ENCODE measurements at places on chromosomes 1 and 21.
A peak's percentile ranks its signal among the peaks of the same experiment; 100 is the strongest.

GRCh38 chr21:34887105-34887442 lies 162.0 kb downstream of the RUNX1 start:
- DNase-seq: no peak

GRCh38 chr21:46474382-46474781 lies 15.7 kb downstream of the DIP2A start:
- no peak for DNase-seq

- no peak for DNase-seq
Observed at GRCh38 chr21:18006691-18007090, 187.5 kb upstream of the C21orf91 start.

DNA sequence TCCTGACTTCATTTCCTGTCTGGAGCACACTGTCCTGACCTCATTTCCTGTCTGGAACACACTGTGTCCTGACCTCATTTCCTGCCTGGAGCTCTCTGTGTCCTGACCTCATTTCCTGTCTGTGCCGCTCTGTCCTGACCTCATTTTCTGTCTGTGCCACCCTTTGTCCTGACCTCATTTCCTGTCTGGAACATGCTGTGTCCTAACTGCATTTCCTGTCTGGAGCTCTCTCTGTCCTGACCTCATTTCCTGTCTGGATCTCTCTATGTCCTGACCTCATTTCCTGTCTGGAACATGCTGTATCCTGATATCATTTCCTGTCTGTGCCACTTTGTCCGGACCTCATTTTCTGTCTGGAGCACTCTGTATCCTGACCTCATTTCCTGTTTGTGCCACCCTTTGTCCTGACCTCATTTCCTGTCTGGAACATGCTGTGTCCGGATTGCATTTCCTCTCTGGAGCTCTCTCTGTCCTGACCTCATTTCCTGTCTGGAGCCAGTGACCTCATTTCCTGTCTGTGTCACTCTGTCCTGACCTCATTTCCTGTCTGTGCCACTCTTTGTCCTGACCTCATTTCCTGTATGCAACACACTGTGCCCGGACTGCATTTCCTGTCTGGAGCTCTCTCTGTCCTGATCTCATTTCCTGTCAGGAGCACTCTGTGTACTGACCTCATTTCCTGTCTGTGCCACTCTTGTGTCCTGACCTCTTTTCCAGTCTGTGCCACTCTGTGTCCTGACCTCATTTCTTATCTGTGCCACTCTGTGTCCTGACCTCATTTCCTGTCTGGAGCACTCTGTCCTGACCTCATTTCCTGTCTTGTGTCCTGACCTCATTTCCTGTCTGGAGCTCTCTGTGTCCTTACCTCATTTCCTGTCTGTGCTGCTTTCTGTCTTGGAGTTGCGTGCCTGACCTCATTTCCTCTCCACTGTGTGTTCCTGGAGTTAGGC lies 27.6 kb downstream of the SKI start:
- DNase-seq: peak; percentile 56

DNA sequence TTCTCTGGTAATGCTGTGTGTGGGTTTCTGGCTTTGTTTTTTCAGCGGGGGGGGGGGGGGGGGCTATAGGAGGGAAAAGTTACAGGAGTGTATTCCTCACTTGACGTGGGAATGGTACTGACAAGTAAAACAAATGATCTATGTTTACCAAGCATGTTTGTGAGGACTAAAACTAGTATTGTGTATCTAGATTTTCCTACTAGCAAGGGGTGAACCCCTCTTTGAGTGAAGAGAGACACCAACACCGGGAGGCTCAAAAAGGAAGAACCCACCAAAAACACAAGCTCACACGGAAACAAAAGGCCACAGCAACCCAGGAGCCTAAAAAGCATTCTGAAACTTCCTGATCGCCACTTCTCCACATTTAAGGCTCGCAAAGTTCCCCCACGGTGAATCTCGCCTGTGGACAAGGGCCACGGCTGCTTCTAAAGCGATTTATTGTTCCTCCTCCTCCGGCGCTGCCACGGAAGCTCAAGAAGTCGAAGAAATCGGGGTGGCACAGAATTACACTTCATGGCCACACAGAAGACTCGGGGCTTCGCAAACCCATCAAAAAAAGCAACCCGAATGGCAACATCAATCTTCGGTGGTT lies 703 bp downstream of the PUM1 start:
- DNase-seq: no peak

- peak; percentile 37 for DNase-seq
Observed at GRCh38 chr1:224433701-224434672, 610 bp downstream of the WDR26 start.

GRCh38 chr1:14791654-14792053 lies 193.2 kb downstream of the KAZN start:
- no peak for DNase-seq

GRCh38 chr1:202915146-202915545 lies 11.9 kb downstream of the KLHL12 start:
- DNase-seq: no peak

DNA sequence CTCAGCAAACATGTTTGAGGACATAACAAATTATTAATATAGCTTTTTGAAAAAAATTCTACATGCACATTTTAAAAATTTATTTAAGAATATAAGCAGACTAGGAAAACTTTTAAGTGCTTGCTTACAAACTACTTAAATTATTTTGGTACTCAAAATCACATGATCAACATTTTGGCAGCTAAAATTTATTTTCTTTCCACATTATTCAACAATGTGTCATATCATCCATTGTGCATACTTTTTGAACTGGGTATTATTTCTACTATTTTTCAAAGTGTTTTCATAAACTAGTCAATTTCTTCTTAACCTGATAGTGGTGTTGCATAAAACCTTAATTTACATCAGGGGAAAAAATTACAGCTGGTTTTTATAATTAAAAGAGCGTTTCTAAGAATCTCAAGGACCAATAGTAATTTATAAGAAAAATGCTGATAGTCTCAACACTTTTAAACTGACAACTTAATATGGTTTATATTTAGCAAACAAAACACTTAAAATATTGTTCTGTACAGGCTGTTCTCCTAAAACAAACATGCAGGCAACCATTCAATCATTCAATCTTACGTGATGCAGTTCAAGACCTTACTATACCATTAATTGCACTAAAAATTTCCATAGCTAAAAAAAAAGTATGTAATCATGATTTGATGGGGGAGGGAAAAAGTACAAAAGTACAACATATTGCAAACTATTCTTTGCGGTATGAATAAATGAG lies 105.0 kb downstream of the GPATCH2 start:
- no peak for DNase-seq

DNA sequence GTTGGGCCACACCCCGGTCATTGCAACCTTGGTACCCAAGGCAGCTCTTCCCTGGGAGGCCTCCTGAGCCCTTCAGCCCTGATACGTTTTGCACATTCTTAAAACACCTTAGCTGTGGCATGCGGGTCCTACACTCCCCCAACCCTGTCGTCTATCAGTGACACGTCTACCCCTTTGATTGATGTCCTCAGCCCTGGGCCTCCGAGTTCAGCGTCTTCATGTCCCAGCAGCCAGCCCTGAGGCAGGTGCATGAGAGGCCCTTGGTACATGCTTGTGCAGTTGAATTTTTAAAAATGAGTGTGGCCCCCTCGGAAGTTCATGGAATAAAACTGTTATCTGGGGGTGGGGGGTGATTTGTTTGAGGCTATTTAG lies 38.9 kb upstream of the ADARB1 start:
- no peak for DNase-seq

DNA sequence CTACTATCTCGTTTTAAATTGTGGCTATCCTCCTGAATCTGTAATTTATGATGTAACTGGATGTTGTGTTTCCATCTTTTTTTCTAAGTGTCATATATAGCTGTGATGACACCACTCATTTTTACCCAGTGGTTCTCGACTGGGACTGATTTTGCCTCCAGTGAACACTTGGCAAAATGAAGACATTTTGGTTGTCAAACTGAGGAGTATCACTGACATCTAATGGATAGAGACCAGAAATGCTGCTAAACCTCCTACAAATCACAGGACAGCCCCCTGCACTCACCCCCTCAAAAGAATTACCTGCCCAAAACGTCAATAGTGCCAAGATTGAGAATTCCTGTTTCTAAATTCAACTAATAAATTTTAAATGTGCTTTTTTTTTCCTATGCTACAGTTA lies 1.9 kb downstream of the TRMT13 start:
- no peak for DNase-seq

- no peak for DNase-seq
Observed at GRCh38 chr21:45372732-45373355, 32.1 kb upstream of the COL18A1 start.

GRCh38 chr1:6245869-6246496 lies 2.0 kb downstream of the HES3 start:
- no peak for DNase-seq

DNA sequence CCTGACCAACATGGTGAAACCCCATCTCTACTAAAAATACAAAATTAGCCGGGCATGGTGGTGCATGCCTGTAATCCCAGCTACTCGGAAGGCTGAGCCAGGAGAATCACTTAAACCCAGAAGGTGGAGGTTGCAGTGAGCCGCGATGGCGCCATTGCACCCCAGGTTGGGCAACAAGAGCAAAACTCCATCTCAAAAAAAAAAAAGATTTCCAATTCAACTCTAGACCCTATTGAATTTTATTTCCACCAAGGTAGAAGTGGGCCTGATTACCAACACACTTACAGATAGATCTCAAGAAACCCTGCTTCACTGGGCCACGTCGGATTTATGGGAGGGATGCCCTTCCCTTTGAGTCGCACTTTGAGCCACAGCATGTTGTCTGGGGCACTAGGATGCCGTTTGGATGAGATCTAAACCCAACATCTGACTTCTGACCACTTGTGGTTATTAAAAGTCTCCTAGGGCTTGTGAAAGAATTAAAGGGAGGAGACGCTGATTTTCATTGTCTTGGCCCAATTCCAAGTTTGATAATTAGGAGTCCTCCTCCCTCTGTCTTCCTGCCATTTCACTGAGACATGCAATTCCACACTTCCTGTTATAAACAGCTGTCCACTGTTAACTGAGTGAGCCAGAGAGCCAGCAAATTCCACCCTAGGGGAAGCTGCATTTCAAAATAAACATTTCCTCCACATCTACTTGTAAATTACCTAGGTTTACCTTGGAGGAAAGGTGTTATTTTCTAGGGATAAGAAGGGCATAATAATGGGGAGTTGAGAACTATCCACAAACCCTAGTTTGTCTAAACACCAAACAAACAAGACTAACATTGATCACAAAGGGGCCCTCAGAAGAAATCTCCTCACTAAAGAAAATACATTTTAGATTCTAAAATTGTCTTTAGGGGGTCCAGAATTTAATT lies 5.2 kb upstream of the RERE start:
- DNase-seq: no peak

- DNase-seq: no peak
Observed at GRCh38 chr21:43985690-43986251, 26.3 kb upstream of the TRAPPC10 start.

GRCh38 chr1:202029171-202029665 lies 18.8 kb downstream of the ELF3 start:
- DNase-seq: no peak

GRCh38 chr21:39654951-39655350 lies 42.2 kb downstream of the B3GALT5 start:
- no peak for DNase-seq

DNA sequence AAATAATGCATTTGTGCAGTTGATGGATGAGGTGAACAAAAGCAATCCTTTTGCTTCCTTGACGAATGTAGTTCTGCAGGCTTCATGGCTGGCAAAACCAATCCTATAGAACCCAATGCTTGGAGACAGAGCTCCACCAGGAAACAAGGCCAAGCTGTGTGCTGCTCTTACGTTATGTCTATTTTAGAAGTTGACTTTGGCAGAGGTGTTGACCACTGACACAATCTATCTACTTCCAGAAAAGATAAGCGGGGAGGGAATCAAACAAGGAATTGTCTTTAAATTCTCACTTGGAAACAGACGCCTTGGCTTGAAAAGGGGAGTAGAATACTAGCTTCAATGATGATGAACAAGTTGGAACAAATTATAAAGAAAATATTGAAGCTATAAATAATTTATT lies 211.2 kb downstream of the SETD4 start:
- DNase-seq: no peak

GRCh38 chr1:166165661-166166328 lies 1.0 kb downstream of the FAM78B start:
- no peak for DNase-seq

GRCh38 chr21:35819134-35819533 lies 241.2 kb downstream of the SETD4 start:
- no peak for DNase-seq

DNA sequence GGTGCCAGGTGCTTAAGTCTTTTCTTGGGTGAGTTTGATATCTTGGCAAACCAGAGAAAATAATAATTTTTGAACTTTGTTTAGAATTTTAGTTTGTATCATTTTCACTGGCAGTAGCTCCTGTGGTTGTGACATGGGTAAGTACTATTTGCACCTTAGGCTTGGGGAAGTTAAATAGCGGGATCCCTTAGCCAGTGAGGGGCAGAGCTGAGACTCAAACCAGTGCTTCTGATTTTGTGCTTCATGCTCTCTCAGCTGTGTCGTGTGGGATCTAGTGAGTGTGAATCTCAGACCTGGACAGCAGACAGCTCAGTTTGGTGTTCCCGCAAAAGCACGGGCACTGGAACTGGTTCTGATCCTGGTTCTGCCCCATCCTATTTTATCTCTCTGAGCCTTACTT lies 9.6 kb downstream of the PRCC start:
- DNase-seq: no peak

- DNase-seq: no peak
Observed at GRCh38 chr1:241950390-241950789, 7.2 kb upstream of the BECN2 start.

- no peak for DNase-seq
Observed at GRCh38 chr1:93818570-93818959, 60.4 kb downstream of the DNTTIP2 start.

DNA sequence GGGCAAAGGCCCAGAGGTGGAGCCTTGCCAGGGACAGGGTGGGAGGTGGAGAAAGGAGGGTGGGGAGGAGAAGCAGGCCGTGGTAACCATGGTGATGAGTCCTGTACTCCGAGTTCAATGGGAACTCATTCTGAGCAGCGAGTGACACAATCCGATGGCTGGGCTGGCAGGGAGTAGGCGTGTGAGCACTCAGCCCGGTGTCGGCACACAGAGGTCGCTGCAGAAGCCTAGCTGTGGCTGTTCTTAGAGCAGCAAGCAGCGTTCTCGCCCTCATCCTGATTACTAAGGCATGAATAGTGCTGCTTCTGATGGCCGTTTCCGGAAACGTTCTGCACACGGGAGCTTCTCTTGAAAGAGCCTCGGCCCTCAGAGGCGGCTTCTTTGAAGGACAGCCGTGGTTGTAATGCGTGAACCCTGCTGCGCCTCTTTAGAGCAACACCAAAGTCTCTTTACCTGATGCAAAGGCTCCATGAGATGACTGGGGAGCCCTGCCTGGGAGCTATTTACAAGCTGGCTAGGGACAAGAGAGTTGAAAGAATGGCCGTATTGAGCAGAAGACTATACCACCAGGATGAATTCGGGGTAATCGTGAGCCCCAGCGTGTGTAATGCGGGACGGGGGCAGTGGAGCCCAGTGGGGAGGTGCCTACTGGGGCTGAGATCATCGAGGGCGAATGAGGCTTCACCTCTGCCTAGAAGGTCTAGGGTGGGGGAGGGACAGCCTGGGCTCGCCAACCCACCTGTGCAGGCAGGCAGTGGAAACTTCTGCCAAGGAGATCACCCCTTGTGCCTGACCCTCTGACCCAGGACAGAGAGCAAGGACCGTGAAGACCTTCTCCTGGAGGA lies 72.8 kb upstream of the PAX7 start:
- DNase-seq: no peak

- no peak for DNase-seq
Observed at GRCh38 chr1:169495046-169495775, 9.5 kb upstream of the SLC19A2 start.

GRCh38 chr21:41365377-41366107 lies 3.7 kb downstream of the MX2 start:
- no peak for DNase-seq

Data from stimulated activated CD8-positive, alpha-beta memory T cell treated with anti-CD3 and anti-CD28 coated beads, Interleukin-12 subunit alpha, Interleukin-12 subunit beta, amount 100 ng/mL, for 4 hours (primary cell).